ENCODE measurements at places on chromosomes 4 and X.

GRCh38 chr4:109576462-109576861 is 16.4 kb downstream of the MCUB start:
- no peak for DNase-seq

- DNase-seq = no peak
These were observed 77.0 kb upstream of the C4orf50 start for GRCh38 chr4:6095023-6095752.

DNA sequence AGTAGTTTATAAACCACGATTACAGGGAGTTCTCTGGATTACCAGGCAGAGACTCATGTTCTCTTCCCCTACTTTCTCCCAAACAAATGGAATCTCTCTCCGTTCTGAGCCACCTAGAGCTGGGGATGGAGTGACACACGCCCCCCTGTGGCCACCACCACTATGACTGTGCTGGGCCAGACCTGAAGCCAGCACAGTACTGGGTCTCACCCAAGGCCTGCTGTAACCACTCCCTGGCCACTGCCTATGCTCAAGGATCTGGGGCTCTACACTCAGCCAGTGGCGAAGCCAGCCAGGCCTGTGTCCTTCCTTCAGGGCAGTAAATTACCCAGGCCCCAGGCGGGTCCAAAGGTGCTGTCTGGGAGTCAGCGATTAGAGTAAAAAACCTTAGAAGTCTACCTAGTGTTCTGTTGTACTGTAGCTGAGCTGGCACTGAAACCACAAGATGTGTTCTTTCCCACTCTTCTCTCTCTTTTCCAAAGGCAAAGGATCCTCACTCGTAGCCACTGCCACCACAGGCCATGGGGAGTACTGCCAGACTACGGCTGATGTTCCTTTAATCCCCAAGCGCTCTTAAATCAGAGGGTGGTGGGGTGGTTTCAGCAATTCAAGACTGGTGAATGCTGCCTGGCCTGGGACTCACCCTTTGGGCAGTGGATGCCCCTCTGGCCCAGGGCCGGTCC is 412.2 kb upstream of the ARX start:
- no peak for DNase-seq

GRCh38 chr4:36303426-36304137 is 22.2 kb downstream of the DTHD1 start:
- no peak for DNase-seq

- DNase-seq = no peak
These were observed 7.4 kb upstream of the KDR start for GRCh38 chr4:55132775-55133174.

GRCh38 chr4:17273047-17273446 is 238.8 kb downstream of the QDPR start:
- no peak for DNase-seq

DNA sequence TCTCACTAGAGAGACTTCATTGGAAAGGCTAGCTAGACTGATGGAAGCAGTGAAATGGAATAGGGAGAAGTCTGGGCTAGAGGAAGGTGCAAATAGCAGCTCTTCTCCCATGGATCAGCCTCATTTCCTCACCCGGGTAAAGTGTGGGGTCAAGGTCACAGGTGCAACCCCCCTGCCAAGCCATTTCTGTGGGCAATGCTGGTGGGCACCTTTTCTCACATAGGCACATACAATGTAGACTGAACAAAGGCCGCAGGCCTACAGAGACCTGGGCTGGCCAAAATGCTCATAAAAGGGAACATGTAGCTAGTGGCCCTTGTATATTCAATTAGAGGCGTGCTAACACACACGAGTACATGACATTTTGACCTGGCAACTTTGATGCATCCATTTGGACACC is 71.5 kb upstream of the EFNB1 start:
- no peak for DNase-seq

GRCh38 chrX:153806999-153807575 is 12.6 kb downstream of the SSR4 start:
- no peak for DNase-seq

DNA sequence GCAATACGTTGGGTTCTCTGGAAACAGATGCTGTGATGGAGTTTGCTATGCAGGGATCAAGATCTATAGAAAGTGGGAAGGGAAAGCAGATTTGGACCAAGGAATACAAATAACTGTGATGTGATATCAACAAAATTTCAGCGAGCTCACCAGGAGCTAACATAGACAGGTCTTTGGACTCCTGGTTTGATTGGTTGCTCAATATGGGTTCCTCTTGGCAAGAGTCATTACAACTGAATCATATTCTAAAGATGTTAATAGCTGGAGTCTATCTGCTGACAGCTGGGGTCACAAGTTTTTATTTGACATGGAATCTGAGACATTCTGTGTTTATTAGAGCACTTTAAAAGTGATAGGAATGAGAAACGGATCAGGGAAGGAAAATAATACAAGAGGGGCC is 637.6 kb upstream of the GNPDA2 start:
- DNase-seq = no peak

- DNase-seq = no peak
These were observed 5.7 kb downstream of the PSAPL1 start for GRCh38 chr4:7429069-7429416.

GRCh38 chr4:96744676-96745075 is 904.8 kb downstream of the PDHA2 start:
- no peak for DNase-seq

GRCh38 chrX:67543818-67544217 is at the start of gene AR:
Gene AR, plus strand, starts transcription at chrX:67544021. Its CDS starts 1,126 bp downstream, at chrX:67545147.
- no peak for DNase-seq

- DNase-seq = no peak
These were observed 6.3 kb downstream of the TMEM154 start for GRCh38 chr4:152673489-152673888.

Measured in stimulated activated CD8-positive, alpha-beta memory T cell treated with anti-CD3 and anti-CD28 coated beads, Interleukin-7, amount 100 ng/mL, for 1 hour (primary cell).